ENCODE measurements at places on chromosomes 12 and 14. TPM values are rescaled to one million over a fixed set of nuclear protein-coding genes. Genes with fewer than 3 reads are reported as not detected.

The DTX1 gene
- total RNA-seq: under 0.01 TPM

The RILPL2 gene
- total RNA-seq: 29.9 TPM

The CCDC184 gene
- 0.94 TPM for total RNA-seq

The ARHGAP9 gene
- total RNA-seq: 34.7 TPM

The A2M gene
- total RNA-seq: 1,196 TPM

- H3K4me1 ChIP-seq: no peaks in the 10 kb centered on the region
- H3K27me3 ChIP-seq: no peaks in the 10 kb centered on the region
- no peak for DNase-seq
- H3K4me3 ChIP-seq: no peak overlapping the region
- no peak overlapping the region for H3K27ac ChIP-seq
- no peaks in the 10 kb centered on the region for H3K36me3 ChIP-seq
Observed at GRCh38 chr12:30859226-30859625, 67.3 kb upstream of the TSPAN11 start.

The ADAM20 gene
- total RNA-seq: 4.3 TPM

The TAS2R42 gene
- not detected for total RNA-seq

The SYCP3 gene
- not detected for total RNA-seq

DNA sequence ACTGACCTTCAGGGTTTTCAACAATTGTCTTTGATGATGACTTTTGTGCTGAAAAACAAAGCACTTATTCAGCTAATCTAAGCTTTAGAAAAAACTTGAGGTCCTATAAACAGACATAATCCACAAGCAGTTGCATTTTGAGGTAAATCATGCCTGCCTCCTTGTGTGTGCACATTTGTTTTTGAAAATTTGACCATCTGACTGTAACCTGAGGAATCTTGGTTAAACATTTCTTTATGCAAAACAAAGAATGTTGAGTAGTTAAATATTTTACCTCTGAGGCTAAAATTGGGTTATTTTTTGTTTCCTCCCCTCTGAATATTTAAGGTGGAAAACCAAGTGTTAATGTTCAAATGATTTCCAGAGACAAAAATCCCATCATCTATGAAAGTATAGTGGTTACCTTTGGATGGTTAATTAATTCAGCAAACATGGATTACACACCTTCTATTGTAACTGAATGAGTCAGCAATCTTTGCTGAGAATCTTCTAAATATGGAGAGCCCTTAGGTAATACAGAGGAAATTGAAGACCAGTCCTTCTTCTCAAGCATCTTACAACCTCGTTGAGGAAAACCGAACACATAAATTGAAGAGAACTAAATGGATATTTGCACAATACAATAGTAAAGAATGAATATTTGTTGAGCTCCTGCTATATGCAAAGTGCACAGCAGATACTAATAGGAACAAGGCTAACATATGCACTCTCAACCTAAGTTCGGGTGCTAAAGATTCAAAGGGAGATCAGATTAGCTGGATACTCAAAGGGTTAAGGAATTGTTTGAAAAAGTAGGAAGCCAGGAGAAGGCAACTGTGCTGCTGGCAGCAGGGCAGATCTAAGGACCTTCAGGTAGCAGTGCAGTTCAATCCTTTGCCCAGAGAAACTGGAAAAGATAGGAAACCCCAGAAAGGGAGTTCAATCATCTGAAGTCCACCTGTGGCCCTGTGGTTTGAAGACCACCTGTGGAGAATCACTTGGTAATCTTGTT, 115.2 kb downstream of the BMP4 start:
- DNase-seq: no peak
- no peak overlapping the region for H3K4me3 ChIP-seq
- no peaks in the 10 kb centered on the region for H3K27me3 ChIP-seq
- no peak overlapping the region for H3K27ac ChIP-seq
- H3K36me3 ChIP-seq: no peaks in the 10 kb centered on the region

The ZNF268 gene
- total RNA-seq: 20.9 TPM

The EGLN3 gene
- 11.1 TPM for total RNA-seq

GRCh38 chr12:89544022-89544421, 18.2 kb upstream of the POC1B start:
- H3K27me3 ChIP-seq: no peaks in the 10 kb centered on the region
- no peak overlapping the region for H3K4me3 ChIP-seq
- H3K36me3 ChIP-seq: no peaks in the 10 kb centered on the region
- no peak for DNase-seq
- no peak overlapping the region for H3K27ac ChIP-seq

The FITM1 gene
- 0.76 TPM for total RNA-seq

DNA sequence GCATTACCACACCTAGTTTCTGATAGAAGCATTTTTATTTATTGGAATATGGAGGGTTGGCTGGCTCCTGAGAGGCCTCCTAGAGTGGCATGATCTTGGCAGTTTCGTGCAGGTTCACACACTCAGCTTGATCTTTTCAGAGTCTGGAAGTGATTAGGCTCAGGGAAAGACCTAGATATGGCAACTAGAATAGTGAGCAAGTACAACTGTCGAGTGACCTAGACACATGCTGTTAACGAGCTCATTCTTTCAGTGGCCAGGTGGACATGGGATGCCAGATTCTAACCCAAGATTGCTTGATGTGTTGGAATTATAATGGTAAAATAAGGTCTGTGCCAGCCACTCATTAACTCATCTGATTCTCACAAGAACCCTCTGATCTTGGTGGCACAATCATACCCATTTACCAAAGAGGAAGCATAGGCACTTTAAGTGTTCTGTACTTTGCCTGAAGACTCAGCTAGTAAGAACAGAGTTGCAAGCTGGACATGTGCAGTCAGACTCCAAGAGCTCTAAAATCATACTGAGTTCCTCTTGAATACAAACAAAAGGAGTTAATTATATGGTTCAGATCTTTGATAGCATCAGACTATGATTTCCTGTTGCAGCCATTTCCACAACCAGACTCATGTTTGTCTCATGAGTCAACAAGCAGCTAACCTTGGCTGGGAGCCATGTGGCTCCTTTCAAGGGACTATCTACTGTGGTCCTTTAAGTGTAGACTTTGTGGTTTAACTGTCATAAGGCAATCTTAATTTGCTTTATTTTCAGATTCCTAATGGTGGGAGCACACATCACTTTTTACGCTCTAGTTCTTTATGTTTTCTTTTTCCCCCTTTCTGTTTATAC, 144.2 kb downstream of the PLEKHA5 start:
- H3K36me3 ChIP-seq: no peaks in the 10 kb centered on the region
- no peak overlapping the region for H3K4me3 ChIP-seq

The PPP1R1A gene
- 0.30 TPM for total RNA-seq

GRCh38 chr12:41684997-41685396, 459.7 kb downstream of the GXYLT1 start:
- no peak overlapping the region for H3K4me3 ChIP-seq
- no peaks in the 10 kb centered on the region for H3K27me3 ChIP-seq
- H3K4me1 ChIP-seq: no peaks in the 10 kb centered on the region
- no peak overlapping the region for H3K27ac ChIP-seq

GRCh38 chr12:48001505-48002413, 2.5 kb downstream of the COL2A1 start:
- H3K4me1 ChIP-seq: peaks cover 46% of the 10 kb centered on the region
- H3K4me3 ChIP-seq: peak overlapping the region; percentile 46
- peaks cover 45% of the 10 kb centered on the region for H3K27me3 ChIP-seq
- no peaks in the 10 kb centered on the region for H3K36me3 ChIP-seq
- peak; percentile 90 for DNase-seq

- peaks cover 25% of the 10 kb centered on the region for H3K36me3 ChIP-seq
- no peak overlapping the region for H3K4me3 ChIP-seq
- no peaks in the 10 kb centered on the region for H3K4me1 ChIP-seq
- no peak for DNase-seq
Observed at GRCh38 chr12:56591961-56592360, 38.2 kb downstream of the BAZ2A start.

- H3K36me3 ChIP-seq: no peaks in the 10 kb centered on the region
- DNase-seq: no peak
- no peaks in the 10 kb centered on the region for H3K27me3 ChIP-seq
- H3K4me3 ChIP-seq: no peak overlapping the region
Observed at GRCh38 chr14:100862277-100862676, 36.4 kb downstream of the MEG3 start.

GRCh38 chr12:14901228-14901562, 15.5 kb upstream of the MGP start:
- no peak for DNase-seq
- no peak overlapping the region for H3K27ac ChIP-seq
- H3K4me3 ChIP-seq: no peak overlapping the region
- H3K4me1 ChIP-seq: peaks cover 23% of the 10 kb centered on the region
- H3K36me3 ChIP-seq: no peaks in the 10 kb centered on the region

DNA sequence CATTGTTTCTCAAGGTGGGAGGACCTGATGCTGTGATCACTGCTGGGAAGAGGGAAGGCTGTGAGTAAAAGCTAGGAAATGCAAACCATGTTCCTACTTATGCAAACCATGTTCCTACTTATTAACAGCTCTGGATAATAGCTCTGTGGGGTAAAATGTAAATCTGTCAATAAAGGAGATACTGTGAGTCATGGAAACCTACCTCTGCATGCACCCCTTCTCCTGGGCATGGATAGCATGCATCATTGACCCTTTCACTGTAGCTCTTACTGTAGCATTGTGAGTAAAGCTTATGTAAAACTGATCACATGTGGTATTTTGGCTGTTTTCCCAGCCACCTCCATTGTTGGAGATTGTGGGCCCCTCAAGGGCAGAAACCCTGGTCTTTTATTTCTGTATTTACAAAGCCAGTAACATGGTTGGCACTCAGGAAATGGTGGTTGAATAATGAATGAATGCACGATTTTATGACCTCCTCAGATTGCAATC, 253.7 kb downstream of the GRIN2B start:
- H3K27ac ChIP-seq: no peak overlapping the region
- DNase-seq: no peak
- no peaks in the 10 kb centered on the region for H3K27me3 ChIP-seq

- DNase-seq: no peak
- H3K27ac ChIP-seq: no peak overlapping the region
- no peaks in the 10 kb centered on the region for H3K27me3 ChIP-seq
- H3K36me3 ChIP-seq: no peaks in the 10 kb centered on the region
- peaks cover 4% of the 10 kb centered on the region for H3K4me1 ChIP-seq
Observed at GRCh38 chr12:6262211-6262610, 48.3 kb upstream of the PLEKHG6 start.

DNA sequence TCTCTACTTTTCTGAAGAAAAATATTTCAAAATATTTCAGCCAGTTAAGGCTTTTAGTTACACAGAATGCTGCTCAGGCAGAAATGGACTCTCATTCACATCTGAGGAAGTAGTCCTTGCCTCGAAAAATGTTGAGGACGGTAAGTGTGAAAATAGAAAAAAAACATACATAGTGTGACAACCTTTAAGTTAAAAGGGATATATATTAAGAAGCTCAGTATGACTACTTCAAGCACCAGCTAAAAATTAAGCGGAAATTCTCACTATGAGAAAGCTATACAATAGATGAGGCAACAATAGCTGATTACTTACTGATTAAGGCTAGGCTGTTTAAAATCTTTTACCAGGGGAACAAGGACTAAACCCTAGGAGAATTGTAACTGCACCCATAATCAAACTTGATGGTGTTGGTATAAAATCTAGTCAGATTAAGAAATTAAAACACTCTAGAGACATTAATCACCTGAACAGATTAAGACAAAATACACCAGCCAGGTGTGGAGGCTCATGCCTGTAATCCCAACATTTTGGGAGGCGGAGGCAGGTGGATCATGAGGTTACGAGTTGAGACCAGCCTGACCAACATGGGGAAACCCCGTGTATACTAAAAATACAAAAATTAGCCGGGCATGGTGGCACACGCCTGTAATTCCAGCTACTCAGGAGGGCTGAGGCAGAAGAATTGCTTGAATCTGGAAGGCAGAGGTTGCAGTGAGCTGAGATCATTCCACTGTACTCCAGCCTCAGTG, 53.9 kb downstream of the HNRNPC start:
- no peak overlapping the region for H3K27ac ChIP-seq
- peaks cover 30% of the 10 kb centered on the region for H3K36me3 ChIP-seq
- H3K4me3 ChIP-seq: no peak overlapping the region
- H3K4me1 ChIP-seq: peaks cover 31% of the 10 kb centered on the region
- DNase-seq: no peak

DNA sequence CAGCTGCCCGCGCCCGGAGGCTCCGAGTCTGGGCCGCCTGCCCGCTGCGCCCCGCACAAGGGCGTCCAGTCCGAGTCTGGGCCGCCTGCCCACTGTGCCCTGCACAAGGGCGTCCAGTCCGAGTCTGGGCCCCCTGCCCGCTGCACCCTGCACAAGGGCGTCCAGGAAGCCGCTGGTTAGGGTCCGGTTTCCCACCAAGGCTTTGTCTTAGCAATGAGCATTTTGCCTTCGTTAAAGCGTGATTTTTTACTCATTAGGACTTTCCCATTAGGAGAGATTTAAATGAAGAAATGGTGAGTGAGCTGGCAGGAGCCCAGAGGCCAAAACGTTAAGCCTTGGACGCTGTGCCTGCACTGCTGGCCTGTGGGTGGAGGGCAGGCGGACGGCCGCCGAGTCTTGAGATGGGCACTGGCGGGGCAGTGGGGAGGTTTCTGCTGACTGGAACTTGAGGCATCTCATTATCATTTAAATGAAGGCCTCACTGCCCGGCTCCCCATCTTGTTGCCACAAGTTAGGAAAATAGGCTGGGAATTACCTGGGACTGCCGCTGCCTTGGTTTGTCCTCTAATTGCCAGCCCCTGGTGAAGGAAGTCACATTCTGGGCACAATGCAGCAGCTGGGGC, 36.0 kb downstream of the FBRSL1 start:
- no peak for DNase-seq
- H3K36me3 ChIP-seq: no peaks in the 10 kb centered on the region
- no peak overlapping the region for H3K4me3 ChIP-seq
- H3K27ac ChIP-seq: no peak overlapping the region
- H3K27me3 ChIP-seq: no peaks in the 10 kb centered on the region
- H3K4me1 ChIP-seq: peaks cover 25% of the 10 kb centered on the region

The RNASE3 gene
- total RNA-seq: 0.51 TPM

- H3K36me3 ChIP-seq: peaks cover 46% of the 10 kb centered on the region
- H3K27ac ChIP-seq: no peak overlapping the region
- no peak for DNase-seq
- H3K4me3 ChIP-seq: no peak overlapping the region
- no peaks in the 10 kb centered on the region for H3K27me3 ChIP-seq
Observed at GRCh38 chr14:73732006-73732405, 17.8 kb upstream of the PNMA1 start.

The KCNK13 gene
- total RNA-seq: 0.22 TPM

The KRT79 gene
- 8.9 TPM for total RNA-seq

The NRXN3 gene
- 4.4 TPM for total RNA-seq

DNA sequence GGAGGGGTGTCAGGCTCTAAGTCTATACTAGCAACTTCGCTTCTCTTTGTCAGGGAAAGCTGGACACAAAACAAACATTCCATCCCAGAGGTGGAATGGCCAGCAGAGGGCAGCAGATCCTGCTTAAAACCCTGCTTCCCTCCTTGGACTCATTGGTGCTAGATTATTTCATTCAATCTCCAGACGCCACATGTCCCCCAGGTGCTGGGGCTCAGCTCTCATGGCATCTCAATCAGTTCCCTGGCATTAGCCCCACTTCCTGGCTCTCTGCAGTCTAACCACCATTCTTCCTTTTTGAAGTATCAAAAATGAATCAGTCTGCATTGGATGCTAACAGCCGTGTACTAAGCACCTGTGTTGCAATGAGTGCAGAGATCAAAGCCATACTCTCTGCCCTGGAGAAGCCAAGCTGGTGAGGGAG, 8.1 kb upstream of the PPP1R1A start:
- no peak for DNase-seq
- no peak overlapping the region for H3K4me3 ChIP-seq
- no peaks in the 10 kb centered on the region for H3K36me3 ChIP-seq
- no peak overlapping the region for H3K27ac ChIP-seq

The KSR2 gene
- 3.2 TPM for total RNA-seq
